ENCODE measurements at places on chromosomes 16 and 17.

GRCh38 chr17:27544350-27545131, 86.4 kb upstream of the LGALS9 start:
- DNase-seq, result peak; percentile 85

DNA sequence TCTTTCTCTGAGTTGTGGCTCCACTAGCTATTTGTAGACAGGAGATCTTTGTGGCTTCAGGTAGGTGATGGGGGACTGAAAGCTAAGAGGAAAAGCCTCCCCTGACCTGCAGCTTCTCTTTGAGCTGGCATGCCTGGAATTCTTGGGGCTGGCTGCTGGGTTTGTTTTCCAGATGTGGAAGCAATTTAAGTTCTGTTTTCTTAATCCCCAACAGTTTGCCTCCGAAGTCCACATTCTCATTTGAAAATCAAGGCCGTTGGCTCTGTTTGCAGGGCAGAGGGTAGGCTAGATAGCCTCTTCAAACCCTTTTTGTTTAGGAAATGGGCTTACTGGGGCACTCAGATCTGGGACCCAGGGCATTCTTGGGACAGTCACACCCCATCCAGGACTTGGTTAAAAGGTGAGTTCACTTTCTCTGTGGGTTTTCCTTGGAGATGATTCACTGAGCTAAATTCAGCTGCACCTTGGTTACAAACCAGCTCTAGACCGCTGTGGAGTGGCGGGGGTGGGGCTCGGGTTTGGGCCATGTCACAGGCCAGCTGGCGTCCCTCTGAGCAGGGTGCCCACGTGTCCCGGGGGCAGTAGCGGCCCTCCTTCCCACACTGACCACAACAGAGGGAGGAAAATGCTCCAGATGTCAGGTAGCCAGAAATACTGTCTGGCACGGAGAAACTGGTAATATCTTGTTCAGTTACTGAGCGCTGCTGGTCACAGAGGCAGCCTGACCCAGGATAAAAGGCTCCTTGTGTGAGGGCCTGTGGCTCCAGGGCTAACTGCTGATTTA, 108.5 kb downstream of the RAB11FIP4 start:
- DNase-seq, result peak; percentile 71

DNA sequence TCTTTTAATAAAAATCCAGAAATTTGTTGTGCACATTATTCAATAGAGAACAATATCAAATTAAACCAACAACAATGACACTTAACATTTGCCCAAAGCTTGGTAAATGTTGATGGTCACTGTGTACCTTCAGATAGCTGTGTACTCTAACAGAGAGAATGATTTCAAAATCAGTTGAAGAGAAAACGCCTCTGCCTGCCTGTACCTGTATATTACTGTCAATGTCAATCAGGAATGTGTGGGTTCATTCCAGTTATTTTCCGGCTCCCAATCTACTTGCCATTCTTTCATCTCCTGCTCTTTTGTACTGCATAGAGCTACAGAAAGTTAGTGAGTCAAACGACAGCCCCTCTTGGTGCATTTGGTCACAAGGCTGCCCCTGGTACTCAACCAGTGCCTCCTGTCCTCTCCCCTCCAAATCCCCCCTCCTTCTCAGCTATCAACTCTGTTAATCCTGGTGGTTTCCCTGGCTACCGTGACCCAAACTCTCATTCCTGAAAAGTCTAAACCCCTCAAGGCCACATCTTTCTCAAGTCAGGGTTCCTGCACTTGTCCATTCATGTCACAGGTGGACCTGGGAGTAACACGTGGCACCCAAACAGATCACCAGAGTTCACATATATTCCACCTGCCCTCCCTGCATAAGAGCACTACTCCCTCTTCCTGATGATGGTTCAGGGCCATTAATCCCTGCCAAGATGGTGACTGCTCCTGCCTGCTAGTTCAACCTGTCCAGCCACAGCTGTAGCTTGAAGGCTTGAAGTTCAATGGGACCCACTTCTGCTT, 13.6 kb upstream of the ARL4D start:
- DNase-seq, result peak; percentile 3

GRCh38 chr16:22948603-22949368, 134.8 kb downstream of the HS3ST2 start:
- DNase-seq, result peak; percentile 48

GRCh38 chr17:35588196-35588920, 1.2 kb downstream of the AP2B1 start:
- DNase-seq, result no peak

DNA sequence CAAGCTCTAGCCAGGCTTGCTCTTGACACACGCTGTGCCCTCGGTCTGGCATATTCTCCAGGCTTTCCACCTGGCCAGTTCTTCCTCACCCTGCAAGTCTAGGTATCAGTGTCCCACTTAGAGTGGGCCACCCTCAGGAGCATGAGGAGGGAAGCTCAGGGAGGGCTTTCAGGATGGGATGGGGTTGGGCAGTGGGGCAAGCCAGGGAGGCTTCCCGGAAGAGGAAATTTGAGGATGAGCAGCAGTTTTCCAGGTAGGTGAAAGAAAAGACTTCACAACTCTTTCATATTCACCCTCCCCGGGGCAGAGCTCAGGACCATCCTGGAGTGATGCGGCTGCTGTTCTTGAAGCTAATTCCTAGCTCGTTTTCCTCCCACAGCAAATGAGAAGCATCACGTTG, 14.5 kb upstream of the LDHD start:
- DNase-seq, result no peak
